IPS DF 6.9 (cell line): ENCODE measurements at places on chromosomes 11 and 22.

- H3K4me3 ChIP-seq, result no peak overlapping the region
- DNase-seq, result no peak
- H3K27me3 ChIP-seq, result no peaks in the 10 kb centered on the region
These were observed 41.8 kb downstream of the TST start for GRCh38 chr22:36977401-36977861.

- H3K4me3 ChIP-seq, result no peak overlapping the region
- no peaks in the 10 kb centered on the region for H3K4me1 ChIP-seq
- DNase-seq, result peak; percentile 20
- H3K27me3 ChIP-seq, result no peaks in the 10 kb centered on the region
These were observed 131.9 kb downstream of the ADAMTS15 start for GRCh38 chr11:130580372-130580771.

GRCh38 chr22:41403532-41404318 is 22.0 kb downstream of the TEF start:
- no peak overlapping the region for H3K4me3 ChIP-seq
- H3K4me1 ChIP-seq, result no peaks in the 10 kb centered on the region
- H3K27ac ChIP-seq, result no peak overlapping the region
- no peaks in the 10 kb centered on the region for H3K36me3 ChIP-seq

DNA sequence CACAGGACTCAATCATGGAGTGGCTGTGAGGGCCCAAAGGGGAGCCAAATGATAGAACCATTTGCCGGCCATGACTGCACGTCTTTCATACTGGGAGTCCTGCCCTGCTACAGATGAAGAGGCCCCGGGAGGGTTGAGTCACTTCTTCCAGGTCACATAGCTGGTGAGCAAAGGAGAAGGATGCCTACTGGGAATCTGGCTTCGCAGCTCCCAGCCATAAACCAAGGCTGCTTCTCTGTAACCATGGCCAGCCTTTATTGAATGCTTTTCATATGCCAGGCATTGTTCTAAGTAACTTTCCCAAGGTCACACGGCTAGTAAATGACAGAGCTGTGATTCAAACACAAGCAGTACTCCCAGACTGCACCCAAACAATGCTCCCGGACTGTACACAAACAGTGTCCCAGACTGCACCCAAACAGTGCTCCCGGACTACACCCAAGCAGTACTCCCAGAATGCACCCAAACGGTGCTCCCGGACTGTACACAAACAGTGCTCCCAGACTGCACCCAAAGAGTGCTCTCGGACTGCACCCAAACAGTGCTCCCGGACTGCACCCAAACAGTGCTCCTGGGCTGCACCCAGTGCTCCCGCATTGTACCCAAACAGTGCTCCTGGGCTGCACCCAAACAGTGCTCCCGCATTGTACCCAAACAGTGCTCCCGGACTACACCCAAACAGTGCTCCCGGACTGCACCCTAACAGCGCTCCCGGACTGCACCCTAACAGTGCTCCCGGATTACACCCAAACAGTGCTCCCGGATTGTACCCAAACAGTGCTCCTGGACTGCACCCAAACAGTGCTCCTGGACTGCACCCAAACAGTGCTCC is 89.8 kb downstream of the FBXO7 start:
- DNase-seq, result no peak
- no peak overlapping the region for H3K27ac ChIP-seq
- no peak overlapping the region for H3K4me3 ChIP-seq
- no peaks in the 10 kb centered on the region for H3K4me1 ChIP-seq
- H3K27me3 ChIP-seq, result no peaks in the 10 kb centered on the region

- peaks cover 2% of the 10 kb centered on the region; the same call in 1 of the 2 replicates for H3K4me1 ChIP-seq
- H3K4me3 ChIP-seq, result no peak overlapping the region
- H3K36me3 ChIP-seq, result no peaks in the 10 kb centered on the region
- no peaks in the 10 kb centered on the region for H3K27me3 ChIP-seq
- no peak for DNase-seq
These were observed 51.5 kb downstream of the FAM181B start for GRCh38 chr11:82682003-82682751.
